H54 (cell line): ENCODE measurements at places on chromosomes 1 and 21.

GRCh38 chr1:197096137-197096536 lies 29.1 kb upstream of the F13B start:
- no peak for DNase-seq

- no peak for DNase-seq
Observed at GRCh38 chr1:173530795-173531693, 53.9 kb downstream of the PRDX6 start.

- no peak for DNase-seq
Observed at GRCh38 chr1:61353797-61354406, 271.5 kb downstream of the NFIA start.

- peak; percentile 36 for DNase-seq
Observed at GRCh38 chr21:46500224-46500861, 41.7 kb downstream of the DIP2A start.

DNA sequence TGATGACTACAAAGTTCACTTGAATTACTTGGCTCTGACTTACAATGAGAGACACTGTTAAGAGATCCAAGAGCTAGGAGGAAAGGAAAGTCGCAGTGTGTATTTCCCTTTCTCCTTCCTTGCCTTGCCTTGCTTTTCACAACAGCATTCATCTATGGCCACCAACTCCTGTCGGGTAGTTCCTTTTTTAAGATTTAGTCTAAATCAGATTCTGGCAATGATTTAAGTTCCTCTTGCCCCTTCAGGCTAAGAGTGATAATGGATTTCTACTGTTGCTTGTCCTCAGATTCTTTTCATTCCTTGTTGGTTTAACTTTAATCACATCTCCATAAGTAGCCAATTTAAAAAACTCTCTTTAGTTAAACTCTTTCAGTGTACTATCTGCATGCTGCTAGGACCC lies 91.9 kb downstream of the GTF2B start:
- DNase-seq, result no peak

GRCh38 chr1:83799594-83799993 lies 199.3 kb downstream of the TTLL7 start:
- no peak for DNase-seq

DNA sequence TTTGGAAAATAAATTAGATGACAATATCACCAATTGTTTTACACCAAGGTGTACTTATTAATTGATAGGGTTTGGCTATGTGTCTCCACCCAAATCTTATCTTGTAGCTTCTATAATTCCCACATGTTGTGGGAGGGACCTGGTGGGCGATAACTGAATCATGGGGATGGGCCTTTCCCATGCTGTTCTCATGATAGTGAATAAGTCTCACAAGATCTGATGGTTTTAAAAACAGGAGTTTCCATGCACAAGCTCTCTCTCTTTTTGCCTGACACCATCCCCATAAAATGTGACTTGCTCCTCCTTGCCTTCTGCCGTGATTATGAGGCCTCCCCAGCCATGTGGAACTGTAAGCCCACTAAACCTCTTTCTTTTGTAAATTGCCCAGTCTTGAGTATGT lies 131.0 kb upstream of the LMO4 start:
- no peak for DNase-seq

DNA sequence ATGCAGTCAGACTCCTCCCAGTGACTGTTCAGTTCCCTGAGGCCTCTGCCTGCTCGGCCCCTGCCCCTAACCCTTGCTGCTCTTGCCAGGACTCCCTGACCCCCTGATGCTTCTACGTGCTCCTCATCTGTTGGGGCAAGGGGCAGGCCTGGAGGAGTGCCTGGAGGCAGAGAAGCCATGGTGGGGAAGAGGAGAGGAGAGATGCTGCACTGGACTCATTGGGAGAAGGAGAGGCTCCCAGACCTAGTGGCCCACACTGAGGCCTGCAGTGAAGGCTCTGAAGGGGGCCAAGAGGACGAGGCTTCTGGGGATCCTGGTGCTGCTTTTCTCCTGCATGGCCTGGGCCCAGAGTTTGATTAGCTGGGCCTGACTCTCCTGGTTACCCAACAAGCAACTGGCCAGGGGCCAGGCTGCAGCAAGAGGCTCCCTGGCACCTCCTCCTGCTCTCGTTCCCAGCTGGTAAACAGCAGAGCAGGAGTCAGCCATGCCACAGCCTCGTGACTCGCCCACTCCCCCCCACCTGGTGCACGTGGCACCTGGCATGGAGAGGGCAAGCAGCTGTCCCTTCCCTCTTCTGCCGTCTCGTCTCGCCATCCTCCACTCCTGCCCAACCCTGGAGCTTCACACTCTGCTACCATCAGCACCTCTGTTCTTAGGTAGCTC lies 847 bp upstream of the RORC start:
- DNase-seq, result no peak

DNA sequence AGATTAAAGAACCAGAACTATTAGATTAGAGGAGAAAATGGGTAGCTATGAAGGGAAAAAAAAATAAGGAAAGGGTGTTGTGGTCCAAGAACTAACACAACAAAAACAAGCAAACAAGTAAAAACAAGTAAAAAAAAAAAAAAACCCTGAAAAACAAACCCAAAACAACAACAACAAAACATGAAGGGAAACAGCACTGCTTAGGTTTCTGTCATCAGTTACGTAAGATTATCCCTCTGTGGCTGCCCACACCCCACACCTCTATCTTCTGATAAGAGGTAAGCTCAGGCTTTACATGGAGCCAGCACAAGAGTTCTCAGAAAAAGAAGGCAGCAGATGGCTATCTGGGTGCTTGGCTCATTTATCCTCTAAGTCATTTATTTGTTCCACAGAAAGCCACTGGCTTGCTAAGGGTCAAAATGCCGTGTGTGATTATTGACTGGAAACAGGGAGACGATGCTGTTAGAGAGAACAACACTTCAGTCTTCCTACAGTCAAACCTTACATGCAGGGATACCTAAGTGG lies 57.5 kb downstream of the KIAA0319L start:
- DNase-seq, result no peak

DNA sequence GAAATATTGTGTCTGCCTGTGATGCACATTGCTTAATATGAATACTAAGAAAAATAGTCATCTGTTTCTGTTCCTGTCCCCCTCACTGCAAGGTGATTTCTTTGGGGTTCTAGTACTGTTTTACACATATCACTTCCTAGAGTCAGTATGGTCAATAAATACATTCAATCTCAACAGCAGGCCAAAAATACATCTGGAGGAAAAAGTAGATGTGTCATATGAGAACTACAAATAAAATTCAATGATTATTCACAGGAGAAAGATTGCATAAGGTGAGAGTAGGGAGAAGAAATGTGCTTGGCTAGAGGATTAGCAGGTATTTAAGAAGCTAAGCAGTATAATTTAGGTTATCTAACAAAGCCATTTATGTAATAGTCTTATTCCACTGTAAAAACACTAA lies 45.3 kb upstream of the SAMSN1 start:
- no peak for DNase-seq

DNA sequence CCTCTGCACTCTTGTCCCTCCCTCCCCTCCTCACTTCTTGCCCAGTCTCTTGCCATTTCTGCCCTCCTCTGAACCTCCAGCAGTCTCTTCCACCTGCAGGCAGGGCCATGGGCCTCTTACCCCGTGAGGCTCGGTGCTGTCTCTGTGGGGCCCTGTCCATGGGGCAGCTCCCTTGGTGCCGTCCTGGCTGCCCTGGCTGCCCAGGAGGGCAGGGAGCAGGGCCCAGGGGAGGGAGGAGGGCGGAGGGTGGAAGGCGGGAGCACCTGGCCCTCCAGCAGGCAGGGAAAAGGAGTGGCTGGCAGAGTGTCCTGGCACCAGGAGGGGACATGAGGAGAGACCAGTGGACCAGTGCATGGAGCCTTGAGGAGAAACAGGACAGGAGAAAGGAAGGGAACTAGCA lies at the start of gene RORC:
Gene RORC, minus strand, starts transcription at position 198 of the 400 bp plus-strand sequence. Its CDS starts 38 bp downstream, at position 160.
- no peak for DNase-seq

DNA sequence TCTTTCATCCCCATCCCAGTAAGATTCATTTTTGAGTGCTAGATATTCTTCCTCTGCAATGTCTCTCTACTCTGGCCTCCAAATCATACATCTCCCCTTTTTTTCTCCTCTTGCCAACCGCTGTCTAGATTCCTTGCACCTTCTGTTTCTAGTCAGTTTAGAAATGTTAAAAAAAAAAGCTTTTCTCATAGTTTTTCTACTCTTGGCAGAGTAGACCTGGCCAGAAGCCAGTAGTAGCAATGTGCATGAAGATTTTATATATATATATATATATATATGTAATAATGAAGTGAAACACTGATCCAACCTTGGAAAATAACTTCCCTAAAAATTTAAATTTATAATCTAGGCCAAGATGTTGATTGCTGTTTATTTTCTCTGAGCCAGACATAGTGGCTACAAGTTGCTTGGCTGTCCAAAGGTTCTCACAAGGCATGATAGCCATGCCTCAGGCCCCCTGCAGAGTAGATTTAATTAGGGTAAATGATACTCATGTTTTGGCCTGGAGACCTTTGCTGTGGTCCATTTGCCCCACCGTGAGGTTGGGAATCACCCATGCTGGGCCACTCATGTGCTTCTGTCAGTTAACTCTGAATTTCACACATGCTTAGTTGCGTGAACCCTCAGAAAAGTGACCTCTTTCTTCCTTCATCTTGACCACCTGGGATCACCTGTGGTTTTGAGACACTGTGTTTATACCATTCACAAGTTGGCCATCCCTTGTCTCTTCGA lies 103.4 kb upstream of the KCNE2 start:
- no peak for DNase-seq

- no peak for DNase-seq
Observed at GRCh38 chr1:192775631-192776030, 33.2 kb upstream of the RGS2 start.

DNA sequence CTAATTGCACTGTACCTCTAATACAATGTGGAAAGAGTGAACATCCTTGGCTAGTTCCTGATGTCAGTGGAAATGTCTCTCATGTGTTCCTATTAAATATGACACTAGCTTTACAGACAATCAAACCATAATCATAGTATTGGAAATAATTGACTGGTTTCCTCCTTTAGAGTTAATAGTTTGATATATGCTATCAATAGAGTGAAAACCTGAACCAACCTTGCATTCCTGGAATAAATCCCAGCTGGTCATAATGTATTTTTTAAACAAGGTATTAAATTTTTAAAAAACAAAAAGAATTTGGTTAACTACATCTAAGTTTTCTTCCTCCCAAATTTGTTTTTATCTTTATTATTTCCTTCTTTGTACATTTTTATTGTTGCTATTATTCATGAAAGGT lies 226.1 kb downstream of the SLC45A1 start:
- DNase-seq, result no peak

DNA sequence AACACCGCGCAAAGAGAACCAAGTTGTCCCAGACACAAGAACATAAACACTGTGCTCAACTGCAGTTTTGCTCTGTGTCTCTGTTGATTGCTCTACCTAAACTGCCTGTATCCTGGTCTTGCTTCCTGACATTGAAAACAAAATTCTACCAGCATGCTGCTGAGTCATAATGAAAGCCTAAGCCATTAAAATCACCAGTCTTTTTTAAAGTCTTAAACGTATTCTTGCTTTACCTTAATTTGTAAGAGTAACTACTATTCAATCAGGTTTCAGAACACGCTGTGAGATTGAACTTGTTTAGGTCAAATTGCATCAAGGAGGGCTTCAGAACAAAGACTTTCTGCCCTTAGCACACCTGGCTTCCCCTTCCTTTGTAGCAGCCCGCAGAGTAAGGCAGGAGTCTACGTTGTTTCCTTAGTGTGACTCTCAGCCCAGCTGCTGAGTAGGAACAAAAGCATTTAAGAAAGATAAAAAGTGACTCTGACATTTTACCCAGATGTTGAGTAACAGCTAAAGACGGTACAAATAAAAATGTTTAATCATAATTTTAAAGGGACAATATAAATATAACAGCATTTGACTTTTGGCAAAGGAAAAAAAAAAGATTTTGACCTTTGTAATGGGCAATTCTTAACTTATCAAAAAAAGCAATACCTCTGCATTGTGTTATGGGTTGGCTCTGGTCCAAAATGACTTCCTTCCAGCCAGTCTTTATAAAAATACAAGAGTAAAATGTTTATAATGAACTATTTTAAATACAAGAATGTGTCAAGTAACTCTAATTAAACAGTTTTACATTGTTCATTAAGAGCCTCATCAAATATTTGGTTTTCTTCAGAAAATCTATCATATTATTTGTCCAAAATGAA lies 186.9 kb upstream of the ADGRL4 start:
- DNase-seq, result no peak
